Stimulated activated CD8-positive, alpha-beta memory T cell treated with anti-CD3 and anti-CD28 coated beads, Interleukin-4, amount 100 ng/mL, for 24 hours (primary cell): ENCODE measurements at places on chromosomes 1 and 21.

DNA sequence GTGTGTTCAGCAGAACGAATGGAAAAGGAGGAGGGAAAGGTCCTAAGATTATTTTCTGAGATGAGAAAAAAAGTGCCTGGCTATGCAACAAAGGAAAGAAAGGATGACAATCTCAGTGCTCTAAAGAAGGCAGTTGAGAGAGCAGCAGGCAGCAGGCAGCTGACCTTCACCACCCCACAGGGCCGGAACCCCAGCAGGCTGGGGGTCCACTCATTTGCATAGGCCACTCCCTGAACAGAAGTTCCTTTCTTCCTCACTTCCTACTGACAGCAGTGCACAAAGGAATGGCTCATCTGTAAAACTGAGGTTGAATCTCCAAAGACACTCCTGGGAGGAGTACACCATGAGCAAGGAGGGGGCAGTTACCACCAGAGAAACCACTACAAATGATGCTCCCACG lies 41.4 kb upstream of the TNR start:
- no peak for DNase-seq

- DNase-seq = peak; percentile 92
Observed at GRCh38 chr1:7953850-7954609, 7.5 kb upstream of the PARK7 start.

DNA sequence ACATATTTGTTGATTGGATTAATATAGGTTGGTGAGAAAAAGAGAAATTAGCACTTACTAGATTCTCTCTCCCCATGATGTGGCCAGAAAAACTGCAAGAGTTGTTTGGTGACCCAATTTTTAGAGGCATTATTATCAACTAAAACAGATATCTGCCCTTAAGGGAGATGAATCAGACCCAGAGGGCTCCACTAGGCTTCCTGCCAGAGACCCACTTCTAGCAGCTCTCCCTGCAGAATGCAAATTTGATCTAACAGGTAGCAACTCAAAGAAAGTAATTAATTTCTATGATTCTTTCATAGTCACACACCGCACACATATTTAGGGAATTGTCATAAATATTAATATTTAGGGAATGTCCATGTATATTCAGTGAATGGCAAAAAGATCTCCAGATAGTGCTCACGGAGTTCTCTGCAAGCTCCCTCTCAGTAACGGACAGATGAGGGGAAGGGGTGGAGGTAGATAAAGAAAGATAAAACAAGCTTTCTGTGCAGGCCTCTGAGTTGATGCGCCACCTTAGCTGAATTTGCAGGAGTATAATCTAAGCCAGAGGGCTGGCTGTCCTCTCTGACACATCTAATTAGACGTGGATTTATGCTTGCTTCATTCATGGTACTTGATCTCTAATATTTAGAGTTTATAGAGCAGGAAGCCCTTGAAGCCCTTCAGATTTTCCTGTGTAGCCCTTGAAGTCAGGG lies 84.1 kb upstream of the CCDC190 start:
- DNase-seq = no peak

DNA sequence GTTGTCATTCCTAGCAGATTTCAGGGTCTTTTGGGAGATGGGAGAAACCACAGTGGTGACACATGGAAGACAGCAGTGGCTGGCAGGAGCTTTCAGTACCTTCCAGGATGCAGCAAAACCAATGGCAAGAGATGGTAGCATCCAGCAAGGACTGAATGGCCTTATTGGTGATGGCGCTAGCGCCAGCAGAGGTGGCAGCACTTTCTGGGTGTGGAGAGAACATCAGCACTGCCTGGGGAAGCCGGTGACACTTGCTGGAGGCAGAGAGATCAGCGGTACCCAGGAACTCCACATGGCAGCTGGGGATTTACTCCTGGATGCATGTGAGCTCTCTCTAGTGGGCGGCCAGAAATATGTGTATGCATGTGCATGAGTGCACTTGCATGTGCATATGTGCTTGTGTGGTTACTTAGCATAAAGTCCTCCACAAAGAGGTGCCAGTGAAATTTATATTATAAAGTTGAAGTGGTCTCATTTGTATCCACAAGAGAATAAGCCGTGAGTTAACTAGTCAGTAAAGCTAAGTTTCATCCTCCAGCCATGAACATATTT lies 364.7 kb downstream of the LMX1A start:
- no peak for DNase-seq

GRCh38 chr1:28668956-28669723 lies 556 bp downstream of the GMEB1 start:
- peak; percentile 63 for DNase-seq

DNA sequence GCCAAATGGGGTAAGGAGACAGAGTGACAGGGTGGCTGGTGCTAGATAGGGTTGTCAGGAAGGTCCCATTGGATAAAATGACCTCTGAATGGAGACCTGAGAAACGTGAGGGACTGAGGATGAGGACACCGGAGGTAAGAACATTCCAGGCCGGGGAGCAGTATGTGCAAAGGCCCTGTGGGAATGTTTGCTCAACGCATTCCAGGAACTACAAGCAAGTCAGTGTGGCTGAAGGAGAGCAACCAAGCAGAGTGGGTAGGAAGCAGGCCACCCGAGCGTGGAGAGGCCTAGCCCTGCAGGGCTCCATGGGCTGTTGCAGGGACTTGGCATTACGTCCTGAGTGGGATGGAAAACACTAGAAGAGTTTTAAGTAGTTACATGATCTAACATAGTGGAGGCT lies 185.6 kb downstream of the ZBTB18 start:
- no peak for DNase-seq

DNA sequence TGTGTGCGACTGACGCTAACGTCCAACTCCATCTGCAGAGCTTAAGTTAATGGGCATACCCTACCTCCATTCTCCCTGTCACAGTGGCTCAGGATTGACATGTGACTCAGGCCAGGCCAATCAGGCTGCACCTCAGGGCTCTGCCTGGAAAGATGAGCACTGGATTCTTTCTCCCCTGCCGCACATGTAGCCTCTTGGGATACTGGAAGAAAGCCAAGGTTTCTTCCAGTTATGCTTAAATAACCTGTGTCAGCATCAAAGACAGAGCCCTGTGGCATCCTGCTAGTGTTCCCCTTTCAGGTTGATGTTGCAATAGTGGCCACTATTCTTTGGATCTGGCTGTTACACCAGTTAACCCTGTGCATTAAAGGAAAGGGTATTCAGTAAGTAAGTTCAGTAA lies 55.0 kb upstream of the SYT6 start:
- no peak for DNase-seq

GRCh38 chr1:1399872-1400575 lies 889 bp upstream of the CCNL2 start:
- no peak for DNase-seq

- no peak for DNase-seq
Observed at GRCh38 chr1:48670234-48671020, 106.3 kb downstream of the BEND5 start.
